GM13976 (cell line): ENCODE measurements at places on chromosomes 1 and 21.

DNA sequence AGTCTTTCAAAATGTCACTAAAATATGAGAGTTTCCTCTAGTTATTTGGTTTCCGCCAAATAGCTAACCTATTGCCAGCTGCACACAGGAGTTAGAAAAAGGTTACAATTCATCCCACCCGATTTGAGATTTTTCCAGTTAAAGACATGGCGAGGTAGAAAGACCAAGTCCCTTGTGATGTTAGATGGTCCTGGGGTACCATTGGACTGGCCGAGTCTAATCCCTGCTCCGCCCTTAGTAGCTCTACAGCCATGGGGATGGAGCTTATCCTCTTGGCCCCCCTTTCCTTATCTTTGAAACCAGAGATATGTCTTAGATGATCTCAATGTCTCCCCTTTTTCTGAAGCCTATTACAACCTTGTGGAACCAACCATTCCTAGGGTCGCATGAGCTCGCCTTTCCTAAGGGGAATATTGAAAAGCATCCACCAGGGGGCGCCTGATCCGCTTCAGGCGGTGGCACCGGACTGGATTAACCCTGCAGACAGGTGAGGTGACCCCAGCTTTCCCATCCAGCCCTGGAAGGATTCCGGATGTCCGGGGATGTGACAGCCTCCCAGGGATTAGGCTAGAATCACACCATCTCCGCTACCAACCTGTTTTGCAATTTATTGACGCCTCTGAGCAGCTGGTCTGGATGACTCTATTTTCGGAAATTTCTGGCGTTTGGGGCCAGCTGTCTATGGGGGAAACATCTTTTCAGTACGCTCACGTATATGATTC lies 68.3 kb upstream of the SIM2 start:
- peak; percentile 77 for DNase-seq

GRCh38 chr1:192998536-192998935 lies 60.6 kb downstream of the UCHL5 start:
- no peak for DNase-seq

GRCh38 chr1:207891148-207891547 lies 19.8 kb downstream of the CD34 start:
- no peak for DNase-seq

DNA sequence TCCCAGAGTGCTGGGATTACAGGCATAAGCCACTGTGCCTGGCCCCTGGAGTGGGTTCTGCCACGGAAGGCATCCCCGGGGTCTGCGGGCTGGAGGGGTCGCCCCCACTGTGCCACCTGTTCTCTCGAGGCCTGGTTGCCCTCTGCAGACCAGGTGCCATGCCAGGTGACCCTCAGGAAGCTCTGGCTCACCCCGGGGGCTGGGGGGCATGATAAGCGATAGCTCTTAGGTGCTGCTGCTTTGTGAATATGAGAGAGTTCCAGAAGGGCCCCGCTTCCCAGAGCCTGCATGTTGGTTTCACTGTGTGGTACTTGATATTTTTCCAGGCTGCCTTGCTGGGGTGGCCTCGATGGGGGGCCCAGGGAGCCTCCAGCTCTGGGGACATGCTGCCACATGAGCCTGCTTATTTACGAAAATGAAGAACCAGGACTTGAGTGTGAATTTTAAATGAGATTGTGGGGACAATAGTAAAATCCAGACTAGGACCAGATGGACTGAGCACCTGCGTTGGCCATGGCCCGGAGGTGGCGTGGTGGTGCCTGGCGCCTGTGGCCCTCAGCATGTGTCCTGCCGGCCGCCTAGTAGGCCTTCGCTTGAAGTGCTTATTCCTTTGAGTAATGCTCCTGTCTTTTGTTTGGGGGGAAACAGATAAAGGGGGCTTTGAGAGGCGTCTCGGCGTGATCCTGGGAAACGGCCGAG lies 7.3 kb downstream of the SKI start:
- DNase-seq: no peak

DNA sequence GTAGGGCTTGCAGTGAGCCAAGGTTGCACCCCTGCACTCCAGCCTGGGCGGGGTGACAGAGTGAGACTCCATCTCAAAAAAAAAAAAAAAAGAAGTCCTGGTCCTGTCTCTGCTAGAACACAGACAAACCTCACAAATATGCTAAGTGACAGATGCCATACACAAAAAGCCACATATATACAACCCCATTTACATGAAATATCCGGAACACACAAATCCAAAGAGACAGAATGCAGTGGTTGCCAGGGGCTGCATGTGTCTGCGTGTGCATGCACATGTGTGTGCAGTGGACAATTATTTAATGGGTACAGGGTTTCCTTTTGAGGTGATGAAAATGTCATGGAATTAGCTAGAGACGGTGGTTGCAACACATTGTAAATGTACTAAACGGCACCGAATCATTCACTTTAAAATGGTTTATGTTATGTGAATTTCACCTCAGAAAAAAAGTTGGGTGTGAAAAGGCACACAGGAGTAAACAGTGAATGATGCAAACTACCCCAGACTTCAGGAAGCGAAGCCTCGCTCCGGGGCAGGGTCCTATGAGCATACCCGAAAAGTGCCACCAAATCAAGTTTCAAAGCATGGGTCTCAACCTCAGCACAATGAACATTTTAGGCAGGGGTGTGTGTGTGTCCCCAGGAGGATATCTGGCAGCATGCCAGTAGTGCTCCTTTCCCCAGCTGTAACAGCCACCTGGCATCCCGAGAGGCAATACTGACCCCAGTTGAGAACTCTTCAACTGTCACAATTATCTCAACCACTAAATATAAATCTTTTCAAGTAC lies 48.3 kb downstream of the GNB1 start:
- DNase-seq: no peak

DNA sequence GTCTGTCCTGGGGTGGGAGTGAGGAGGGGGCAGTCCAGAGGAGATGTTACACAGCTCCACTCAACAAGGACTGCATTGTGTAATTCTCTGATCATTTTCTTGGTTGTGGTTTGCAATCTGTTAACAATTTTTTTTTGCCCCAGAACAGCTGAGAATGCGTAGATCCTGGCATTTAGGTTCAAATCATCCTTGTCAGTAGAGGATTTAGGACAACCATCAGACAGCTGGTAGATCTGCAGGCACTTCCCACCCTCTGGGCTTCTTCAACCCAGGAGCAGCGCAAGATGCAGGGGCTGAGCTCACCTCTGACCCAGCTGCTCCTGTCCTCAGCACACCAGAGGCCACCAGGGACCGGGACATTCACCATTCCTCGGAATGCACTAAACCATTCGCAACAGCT lies 13.5 kb downstream of the BCAR3 start:
- DNase-seq: no peak

DNA sequence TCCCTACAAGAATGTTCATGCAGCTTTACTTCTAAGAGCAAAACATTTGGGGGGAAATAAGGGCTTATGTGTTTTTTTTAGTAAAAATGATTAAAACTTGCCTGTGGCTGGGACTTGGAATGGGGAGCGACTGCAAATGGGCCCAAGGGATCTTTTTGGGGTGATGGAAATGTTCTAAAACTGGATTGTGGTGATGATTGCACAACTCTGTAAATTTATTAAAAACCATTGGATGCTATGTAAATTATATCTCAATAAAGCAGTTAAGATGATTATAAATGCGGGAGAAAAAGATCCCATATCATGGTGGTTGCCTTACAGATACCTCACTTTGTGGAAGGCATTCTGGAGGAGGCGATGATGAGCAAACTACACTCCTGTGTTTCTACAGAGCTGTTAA lies 30.2 kb upstream of the STUM start:
- DNase-seq: no peak

DNA sequence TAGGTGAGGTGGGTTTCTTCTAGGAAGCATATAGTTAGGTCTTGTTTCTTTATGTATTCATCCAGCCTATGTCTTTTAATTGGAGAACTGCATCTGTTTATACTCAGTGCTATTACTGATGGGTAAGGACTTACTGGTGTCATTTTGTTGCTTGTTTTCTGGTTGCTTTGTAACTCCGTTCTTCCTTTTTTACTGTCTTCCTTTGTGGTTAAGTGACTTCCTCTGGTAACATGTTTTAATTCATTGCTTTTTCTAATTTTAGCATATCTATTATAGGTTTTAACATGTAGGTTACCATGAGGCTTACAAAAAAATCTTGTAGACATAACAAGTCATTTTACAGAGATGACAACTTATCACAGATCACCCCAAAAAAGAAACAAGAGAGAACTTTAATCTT lies 160.8 kb downstream of the VAV3 start:
- no peak for DNase-seq

GRCh38 chr1:217495249-217495648 lies 135.6 kb downstream of the GPATCH2 start:
- peak; percentile 26 for DNase-seq

GRCh38 chr1:226411619-226412018 lies 3.7 kb upstream of the PARP1 start:
- DNase-seq: no peak

GRCh38 chr1:155479205-155479604 lies 83.4 kb downstream of the ASH1L start:
- DNase-seq: no peak

GRCh38 chr1:151530461-151530860 lies 9.6 kb upstream of the TUFT1 start:
- DNase-seq: no peak
